ENCODE measurements at places on chromosomes 6 and 20. TPM values are rescaled to one million over a fixed set of nuclear protein-coding genes. Genes with fewer than 3 reads are reported as not detected.

The IRF4 gene
- total RNA-seq = 6.2 TPM

The KIF16B gene
- 22.1 TPM for total RNA-seq

The ABHD16B gene
- not detected for total RNA-seq

GRCh38 chr6:41634657-41635056, 3.6 kb upstream of the MDFI start:
- peak; percentile 22 for DNase-seq

- DNase-seq = no peak
Observed at GRCh38 chr6:38773338-38773737, 58.2 kb downstream of the DNAH8 start.

DNA sequence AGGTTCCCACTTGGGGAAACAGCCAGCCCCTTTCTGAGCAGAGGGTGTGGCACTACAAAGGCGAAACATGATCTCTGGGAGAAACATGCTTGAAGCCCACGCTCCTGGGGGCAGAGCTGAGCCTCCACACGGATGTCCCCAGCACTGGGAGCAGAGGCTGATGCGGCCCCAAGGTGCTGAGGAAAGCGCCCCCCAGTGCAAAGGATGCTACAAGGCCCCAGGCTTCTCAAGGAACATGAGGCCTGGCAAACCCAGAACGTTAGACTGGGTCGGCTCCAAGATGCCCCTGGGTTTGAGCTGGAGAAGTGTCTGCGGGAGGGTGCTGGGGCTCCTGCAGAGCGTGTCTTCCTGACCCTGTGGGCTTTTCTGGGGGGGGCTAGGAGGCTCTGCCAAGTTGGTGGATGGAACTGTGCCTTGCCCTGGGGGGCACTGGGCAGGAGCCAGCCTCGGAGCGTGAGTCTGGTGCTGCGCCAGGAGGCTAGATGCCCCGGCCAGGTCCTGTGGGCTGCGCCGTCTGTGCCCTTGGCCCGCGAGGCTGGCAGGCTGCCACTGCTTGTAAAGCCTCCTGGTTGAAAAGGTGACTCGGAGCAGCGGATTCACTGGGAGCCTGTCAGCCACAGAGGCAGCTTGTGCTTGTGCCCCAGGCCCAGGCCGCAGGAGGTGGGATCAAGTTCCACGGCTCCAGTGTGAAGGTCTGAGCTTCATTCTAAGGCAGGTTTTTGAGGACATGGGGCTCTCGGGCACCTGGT, 8.1 kb downstream of the SYNJ2 start:
- DNase-seq = no peak
